ENCODE measurements at places on chromosomes 4 and X.

DNA sequence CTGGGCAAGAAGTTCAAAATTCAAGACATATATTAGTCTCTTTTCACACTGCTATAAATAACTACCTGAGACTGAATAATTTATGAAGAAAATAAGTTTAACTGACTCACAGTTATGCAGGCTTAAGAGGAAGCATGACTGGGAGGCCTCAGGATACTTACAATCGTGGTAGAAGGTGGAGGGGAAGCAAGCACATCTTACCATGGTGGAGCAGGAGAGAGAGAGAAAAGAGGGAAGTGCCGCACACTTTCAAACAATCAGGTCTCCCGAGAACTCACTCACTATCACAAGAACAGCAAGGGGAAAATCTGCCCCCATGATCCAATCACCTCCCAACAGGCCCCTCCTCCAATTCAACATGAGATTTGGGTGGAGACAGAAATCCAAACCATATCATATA is 273.3 kb upstream of the RASGEF1B start:
- DNase-seq, result no peak

DNA sequence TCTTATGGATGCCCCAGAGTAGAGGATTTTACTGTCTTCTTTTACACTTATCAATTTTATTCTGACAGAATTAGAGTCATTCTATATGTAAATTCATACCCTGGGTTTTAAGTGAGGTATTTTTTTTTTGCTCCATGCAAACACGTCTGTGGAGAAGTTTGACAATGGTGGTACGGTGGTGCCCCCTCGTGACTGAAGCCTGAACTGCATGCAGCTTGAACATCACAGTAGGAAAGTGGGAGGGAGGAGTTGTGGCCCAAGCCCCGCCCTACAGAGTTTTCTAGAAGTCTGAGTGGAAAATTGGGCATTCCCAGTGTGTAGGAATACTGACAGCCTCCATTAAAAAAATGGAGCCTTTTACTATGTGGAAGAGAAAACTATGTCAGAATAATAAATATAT is 73.3 kb upstream of the RAB40AL start:
- DNase-seq, result peak; percentile 39

- no peak for DNase-seq
Measured at GRCh38 chr4:130077275-130077674, 981.3 kb downstream of the C4orf33 start.

DNA sequence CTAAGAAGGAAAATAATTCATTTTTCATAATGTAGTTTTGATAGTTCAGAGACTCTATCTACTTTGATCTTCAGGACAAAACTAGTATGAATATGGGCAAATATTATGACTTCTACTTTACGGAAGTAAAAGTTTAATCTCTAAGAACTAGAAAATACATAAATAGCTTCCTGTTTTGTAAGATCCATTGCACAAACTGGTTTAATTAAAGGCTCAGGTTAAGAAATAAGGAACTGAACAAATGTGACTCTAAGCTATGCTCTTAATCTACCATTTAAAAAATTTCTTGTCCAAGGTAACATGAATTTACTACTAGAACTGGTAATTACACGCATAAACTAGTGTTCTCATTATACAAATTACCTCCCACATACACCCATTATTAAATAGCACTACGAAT is 360.6 kb downstream of the INPP4B start:
- DNase-seq, result no peak

DNA sequence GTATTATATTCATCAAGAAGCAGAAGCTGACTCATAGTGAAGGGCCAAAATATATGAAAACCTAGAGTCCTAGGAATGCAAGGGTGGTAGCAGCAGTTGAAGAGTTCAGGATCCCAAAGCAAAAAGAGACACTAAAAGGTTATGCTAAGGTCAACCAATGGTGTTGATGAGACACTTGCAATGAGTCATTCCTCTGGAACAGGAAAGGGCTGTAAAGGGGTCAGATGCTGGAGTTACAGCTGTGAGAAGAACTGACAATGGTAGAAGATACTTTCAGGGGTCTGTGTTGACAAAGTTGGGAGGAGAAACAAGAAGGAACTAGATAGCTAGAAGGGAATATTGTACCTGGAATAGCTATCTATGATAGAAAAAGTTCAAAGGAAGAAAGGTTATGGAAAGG is 47.5 kb downstream of the ZGRF1 start:
- no peak for DNase-seq

DNA sequence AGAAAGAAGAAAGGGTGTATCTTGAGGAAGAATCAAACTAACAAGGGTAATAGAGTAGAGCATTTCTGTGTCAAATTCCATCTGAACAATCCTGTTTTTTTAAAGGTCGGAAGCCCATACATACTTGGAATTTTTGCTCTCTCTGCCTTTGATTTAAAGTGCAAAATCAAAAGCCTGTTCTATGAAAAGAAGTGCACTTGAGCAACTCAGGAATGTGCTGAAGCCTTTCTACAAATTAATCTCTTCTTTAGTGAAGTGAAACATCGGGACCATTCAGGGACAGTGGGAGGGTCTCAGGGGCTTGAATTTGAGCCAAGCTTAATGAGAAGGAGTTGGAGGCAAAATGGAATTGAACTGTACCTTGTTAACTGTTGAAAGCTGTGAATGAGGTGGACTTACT is 1008.5 kb upstream of the LCORL start:
- no peak for DNase-seq

DNA sequence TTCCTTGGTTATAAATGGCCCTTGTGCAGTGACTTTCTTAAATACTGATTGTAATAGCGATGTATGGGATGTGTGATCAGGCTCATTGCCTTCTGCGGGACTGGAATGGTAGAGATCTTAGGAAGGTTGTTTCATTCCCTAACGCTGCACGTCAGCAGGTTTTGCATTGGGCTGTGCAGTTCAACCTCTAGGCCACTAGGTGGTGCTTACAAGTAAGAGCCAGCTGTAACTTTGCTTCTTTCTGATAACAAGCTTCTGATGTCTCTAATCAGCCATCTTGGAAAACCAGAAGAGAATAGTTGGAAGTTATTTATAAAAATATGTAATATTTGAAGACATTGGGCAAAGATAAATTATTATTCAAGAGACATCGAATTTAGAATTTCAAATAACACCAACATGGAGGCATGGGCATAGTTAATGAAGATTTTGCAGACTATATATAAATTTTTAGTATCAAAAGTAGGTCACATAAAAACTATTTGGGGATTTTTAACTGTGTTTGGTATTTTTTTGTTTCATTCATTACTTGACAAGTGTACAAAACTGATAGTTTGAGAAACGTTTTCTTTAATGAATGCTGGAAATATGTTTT is 339.7 kb upstream of the PCDH7 start:
- DNase-seq, result no peak

GRCh38 chr4:15213302-15213970 is 211.2 kb downstream of the CPEB2 start:
- no peak for DNase-seq

GRCh38 chrX:13397878-13398818 is 78.3 kb upstream of the ATXN3L start:
- DNase-seq, result peak; percentile 78

GRCh38 chr4:149589826-149590225 is 225.8 kb downstream of the IQCM start:
- no peak for DNase-seq

GRCh38 chrX:35617836-35618235 is 180.3 kb upstream of the MAGEB16 start:
- no peak for DNase-seq

DNA sequence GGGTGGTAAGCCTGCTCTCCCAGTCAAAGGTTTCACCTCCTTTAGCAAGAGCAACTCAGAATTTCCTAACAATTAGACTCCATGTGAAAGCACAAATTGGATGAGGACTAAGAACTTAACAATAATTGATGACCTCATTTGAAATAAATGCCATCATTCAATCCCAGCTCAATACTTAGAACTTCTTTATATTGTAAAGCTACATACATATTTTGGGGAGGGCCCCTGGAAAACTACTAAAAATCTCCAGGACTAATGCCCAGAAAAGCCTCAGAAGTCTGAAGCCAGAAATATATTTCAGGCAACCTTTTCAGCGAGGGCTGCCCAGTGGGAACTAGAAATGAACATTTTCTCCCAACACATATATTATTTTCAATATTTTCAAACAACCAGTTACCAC is 38.1 kb downstream of the AMOT start:
- no peak for DNase-seq

DNA sequence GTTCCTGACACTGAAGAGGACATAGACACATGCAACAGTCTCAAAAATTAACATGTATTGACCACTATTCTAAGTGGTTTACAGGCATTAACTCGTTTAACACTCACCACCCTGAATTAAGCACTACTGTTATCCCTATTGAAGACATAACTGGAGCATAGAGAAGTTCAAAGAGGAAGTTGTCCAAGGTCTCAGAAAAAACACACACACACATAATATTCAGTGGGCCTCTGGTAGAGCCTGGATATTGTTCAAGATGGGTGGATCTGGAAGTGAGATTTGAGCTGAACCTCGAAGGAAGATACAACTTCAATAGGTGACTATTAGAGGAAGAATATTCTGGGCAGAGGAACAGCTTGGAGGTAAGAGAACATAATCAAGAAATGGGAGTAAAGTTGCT is 334.9 kb downstream of the HNRNPD start:
- DNase-seq, result no peak

DNA sequence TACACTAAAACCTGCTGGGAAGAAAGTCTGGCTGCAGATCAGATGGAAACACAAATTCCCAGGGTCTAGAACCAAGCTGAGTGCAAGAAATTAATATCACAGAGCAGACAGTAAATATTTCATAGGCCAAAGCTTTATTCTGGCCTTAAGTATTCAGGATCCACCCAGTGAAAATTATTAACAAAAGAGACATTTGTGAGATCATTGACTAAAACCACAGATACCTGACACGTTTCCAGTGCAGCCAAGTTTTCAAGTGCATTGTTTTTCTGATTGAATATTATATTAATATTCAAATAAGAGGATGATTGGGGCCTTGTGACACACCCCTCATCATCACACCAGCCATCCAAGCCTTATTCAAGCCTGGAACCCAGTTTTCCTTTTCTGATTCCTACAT is 10.3 kb downstream of the ELOVL6 start:
- DNase-seq, result no peak

- DNase-seq, result no peak
Measured at GRCh38 chrX:138745196-138745595, 33.7 kb upstream of the FGF13 start.

DNA sequence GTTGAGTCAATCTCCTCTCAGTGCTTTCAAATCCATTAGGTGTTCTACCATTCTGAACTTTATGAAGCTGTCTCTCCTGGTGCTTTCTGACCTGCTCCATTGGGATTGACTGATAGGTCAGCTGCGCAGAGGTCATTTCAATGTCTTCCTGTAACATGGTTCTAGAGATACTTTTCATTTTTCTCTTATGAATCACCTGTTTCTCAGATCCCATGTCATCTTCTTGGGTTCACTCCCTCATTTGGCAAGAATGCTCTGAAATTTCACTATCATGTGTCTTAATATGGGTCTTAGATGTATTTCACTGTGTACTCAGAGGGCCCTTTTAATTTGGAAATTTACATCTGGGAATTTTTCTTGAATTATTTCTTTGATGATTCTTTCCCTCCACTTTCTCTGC is 13.8 kb upstream of the PGM2 start:
- no peak for DNase-seq

GRCh38 chrX:51155157-51155556 is 177.5 kb upstream of the NUDT10 start:
- DNase-seq, result no peak

DNA sequence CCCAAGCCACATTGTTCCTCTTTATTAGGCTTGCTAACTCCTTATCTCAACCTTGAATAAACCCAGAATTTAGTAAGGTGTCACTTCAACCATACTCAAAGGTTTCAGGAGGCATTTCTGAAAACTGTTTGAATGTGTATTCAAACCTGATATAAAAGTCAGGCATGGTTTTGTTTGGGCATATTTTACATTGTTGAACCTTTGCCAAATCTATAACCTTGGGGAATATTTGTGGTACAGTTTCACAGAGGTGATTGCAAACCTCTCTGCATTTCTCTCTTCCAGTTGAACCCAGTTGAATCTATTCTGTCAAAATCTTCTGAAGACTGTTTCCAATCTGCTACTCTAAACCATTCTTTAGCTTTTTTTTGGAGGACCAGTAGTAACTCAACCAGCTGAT is 409.0 kb downstream of the TECRL start:
- no peak for DNase-seq

- no peak for DNase-seq
Measured at GRCh38 chr4:83221897-83222441, 62.6 kb downstream of the COQ2 start.

DNA sequence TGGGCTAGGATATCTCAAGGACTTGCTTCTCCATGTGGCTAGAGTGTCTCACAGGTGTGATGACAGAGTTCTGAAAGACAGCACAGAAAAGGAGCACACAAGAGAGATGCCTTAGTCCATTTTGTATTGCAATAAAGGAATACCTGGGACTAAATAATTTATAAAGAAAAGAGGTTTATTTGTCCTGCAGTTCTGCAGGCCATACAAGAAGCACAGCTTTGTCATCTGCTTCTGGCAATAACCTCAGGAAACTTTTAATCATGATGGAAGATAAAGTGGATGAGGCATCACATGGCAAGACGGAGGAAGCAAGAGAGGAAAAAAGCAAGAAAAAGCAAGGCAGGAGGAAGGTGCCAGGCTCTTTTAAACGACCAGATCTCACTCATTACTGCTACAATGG is 126.9 kb downstream of the ADAMTS3 start:
- no peak for DNase-seq

GRCh38 chrX:140766024-140766611 is 56.6 kb downstream of the LINC00632 start:
- DNase-seq, result no peak

- DNase-seq, result no peak
Measured at GRCh38 chr4:7873881-7874280, 65.8 kb downstream of the AFAP1 start.

DNA sequence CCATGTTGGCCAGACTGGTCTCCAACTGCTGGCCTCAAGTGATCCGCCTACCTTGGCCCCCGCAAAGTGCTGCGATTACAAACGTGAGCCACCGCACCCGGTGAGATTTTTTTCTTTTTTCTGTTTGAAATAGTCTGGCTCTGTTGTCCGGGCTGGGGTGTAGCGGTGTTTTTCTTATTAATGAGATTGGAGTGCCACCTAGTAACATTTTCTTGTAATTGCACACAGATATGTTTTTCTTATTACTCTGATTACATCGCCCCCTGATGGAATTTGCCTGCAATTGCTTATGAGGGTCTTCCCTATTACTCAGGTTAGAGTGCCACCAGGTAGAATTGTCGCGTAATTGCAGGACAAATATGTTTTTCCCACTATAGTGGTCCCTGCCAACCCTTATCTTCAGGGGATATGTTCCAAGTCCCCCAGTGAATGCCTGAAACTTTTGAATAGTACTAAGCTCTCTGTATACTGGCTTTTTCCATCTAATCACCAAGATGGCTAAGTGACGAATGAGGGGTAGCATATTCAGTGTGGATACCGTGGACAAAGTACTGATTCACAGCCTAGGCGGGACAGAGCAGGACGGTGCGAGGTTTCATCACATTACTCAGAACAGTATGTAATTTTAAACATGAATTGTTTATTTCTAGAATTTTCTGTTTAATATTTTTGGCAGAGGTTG is 8.6 kb upstream of the PDHA1 start:
- no peak for DNase-seq

- DNase-seq, result no peak
Measured at GRCh38 chr4:159232465-159233106, 129.7 kb downstream of the RAPGEF2 start.

- DNase-seq, result no peak
Measured at GRCh38 chrX:26192204-26192603, at the start of gene MAGEB6. MAGEB6 (plus strand) TSS chrX:26192440; CDS start chrX:26193847, 1,407 bp downstream.

GRCh38 chrX:22999696-23000223 is at the start of gene DDX53:
DDX53 (plus strand) TSS chrX:22999960; CDS start chrX:23000058, 98 bp downstream.
- peak; percentile 35 for DNase-seq

GRCh38 chr4:141797966-141798365 is 161.6 kb downstream of the IL15 start:
- no peak for DNase-seq
